ENCODE measurements at places on chromosomes 11 and 22.

GRCh38 chr11:133657054-133657453 lies 124.8 kb upstream of the OPCML start:
- DNase-seq: no peak

- DNase-seq: no peak
Measured at GRCh38 chr11:117929916-117930570, 841 bp upstream of the TMPRSS13 start.

GRCh38 chr22:17627961-17628405 lies 566 bp downstream of the ATP6V1E1 start:
- no peak for DNase-seq

GRCh38 chr22:27896245-27896644 lies 22.8 kb downstream of the PITPNB start:
- DNase-seq: no peak

DNA sequence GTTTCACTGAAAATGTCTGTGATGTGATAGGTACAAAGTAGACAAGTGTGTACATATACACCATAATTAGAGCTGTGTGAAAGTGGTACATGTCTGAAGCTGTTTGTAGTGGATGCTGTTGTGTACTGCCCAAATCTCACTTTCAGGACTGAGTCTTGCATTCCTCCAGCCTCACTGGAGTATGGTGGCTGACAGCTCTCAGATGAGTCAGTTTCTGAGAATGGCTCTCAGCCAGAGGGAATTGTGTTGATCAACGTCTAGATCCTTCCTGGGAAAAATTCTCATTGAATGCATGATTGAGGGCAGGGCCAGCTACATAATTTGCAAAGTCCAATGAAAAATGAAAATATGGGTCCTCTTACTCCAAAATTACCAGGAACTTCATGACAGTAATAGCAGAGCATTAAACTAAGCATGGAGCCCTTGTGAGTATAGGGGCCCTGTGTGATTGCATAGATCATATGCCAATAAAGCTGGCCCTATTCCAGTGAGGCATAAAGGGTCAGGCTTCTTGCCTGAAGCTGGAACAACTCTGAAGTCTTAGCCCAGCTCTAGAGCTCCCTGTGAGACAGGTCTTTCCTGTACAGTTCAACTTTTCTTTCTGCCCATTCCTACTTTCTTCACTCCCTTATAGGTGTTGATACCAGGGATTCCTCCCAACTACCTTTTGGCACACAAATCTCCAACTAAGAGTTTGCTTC lies 10.8 kb upstream of the CYP2R1 start:
- no peak for DNase-seq

DNA sequence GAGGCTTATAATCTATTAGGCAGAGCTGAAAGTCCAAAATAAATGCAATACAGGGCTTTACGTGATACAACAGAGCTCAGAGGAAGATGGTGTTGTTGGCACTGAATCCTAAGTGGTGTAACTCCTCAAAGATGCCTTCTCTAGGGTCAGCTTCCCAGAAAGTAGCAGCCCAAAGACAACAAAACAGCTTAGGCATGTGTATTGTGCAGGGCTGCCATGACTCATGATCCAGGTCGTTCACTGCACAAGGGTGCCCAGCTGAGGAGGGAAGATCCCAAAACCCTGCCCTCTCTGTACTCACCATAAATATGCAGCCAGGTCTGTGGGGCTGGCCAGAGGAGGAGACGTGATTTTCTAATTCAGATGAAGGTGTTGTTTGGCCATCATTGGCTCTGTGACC lies 59.4 kb upstream of the NNMT start:
- DNase-seq: no peak

DNA sequence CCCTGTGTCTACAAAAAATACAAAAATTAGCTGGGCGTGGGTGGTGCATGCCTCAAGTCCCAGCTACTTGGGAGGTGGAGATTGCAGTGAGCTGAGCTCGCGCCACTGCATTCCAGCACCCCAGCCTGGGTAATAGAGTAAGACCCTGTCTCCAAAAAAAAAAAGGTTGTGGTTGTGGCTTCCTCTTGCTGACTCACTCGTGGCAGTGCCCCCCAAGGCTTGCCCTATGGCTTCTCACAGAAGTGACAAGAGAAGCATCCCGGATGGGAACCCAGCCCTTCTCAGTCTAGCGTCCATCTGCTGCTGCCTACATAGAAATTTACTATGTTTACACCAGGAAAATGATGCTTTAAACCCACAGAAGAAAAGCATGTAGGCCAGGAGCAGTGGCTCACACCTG lies 68.5 kb upstream of the PITPNB start:
- no peak for DNase-seq

GRCh38 chr11:85918910-85919794 lies 64.0 kb downstream of the CCDC83 start:
- no peak for DNase-seq

DNA sequence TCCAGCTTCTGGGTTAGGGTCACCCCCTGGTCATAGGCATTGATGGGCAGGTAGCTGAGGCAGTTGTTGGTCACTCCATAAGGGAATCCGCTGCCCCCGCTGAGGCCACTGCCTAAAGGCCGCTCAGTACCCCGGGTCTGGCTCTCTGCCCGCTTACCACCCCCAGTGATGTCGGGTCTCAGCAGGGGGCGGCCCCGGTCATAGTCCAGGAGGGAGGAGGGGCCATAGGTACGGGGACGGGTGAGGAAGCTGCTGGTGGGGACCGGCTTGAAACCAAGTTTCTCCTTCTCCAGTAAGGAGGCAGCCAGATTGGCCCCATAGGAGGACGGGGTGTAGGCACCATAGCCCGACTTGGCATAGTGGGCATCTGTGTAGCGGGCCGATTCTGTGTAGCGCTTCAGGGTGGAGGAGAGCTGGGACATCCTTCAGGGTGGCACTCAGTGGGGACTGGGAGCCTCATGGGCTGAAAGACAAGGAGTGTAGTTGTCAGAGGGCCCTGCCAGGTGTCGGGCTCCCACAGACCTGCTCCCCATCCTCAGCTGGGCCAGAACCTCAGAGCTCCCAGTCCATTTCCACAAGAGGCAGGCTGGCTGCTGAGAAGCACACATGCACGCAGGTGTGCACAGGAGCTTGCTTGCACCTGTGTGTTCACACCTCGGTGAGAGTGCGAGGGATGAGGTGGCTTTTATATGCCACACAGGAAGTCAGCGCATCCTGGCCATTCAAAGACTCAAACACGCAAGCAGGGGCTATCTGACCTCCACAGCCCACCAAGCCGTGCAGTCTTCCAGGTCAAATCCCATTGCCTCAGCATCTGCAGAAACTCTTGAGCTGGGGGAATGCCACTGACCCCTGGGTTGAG lies 8.2 kb downstream of the USP2 start:
- DNase-seq: no peak

DNA sequence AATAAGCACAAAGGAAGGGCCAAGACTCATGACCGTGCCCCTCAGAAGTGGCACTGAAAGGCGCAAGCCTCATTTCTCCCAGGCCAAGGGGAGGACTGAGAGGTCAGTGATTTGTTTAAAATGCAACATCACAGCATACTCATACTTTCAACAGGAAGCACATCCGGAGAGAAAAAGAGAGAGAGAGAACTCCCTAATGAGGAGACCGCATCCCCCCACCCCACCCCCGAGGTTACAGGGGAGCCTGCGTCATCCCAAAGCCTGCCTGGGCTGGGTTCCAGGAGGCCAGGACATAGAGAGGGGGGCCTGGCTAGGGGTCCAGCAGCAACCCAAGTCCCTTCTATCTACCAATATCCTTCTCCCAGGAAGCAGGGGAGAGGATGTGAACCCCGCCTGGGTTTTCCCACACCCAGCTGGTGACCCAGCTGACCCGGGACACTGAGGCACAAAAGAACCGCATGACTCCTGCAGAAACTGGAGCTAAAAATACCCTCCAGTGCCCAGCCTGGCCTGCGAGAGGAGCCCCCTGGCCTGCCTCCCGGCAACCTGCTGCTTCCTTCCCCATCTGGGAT lies 3.8 kb downstream of the CSNK1E start:
- DNase-seq: no peak

Measured in T-helper 9 cell (primary cell).